Stimulated activated CD8-positive, alpha-beta memory T cell treated with anti-CD3 and anti-CD28 coated beads, Interleukin-15, amount 100 ng/mL, for 24 hours (primary cell): ENCODE measurements at places on chromosomes 6 and 20.

DNA sequence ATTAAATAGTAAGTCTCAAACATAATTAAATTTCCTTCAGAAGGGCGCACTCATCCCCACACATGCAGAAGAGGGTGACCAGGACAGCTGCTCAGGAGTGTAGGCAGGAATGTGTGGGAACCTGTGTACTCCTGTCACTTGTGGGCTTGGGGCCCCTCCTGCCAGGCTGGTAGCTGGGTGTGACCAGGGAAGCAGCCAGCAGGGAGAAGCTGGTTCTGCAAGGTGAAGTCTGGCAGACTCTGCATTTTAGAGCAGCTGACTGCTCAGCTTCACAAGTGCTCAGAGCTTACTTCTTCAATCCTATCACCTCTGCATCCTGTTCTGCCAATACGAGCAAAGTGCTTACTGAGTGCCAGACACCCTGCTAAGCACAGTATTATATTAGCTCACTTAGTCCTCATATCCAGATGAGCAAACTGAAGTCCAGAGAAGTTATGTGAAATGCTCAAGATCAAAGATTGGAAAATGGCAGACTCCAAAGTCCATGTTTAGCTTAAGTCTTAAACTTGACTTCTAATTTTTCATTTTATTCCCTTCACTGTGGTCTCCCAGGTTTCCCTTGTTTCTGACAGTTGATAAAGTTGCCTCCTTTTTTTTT is 27.9 kb downstream of the ELMO2 start:
- no peak for DNase-seq

DNA sequence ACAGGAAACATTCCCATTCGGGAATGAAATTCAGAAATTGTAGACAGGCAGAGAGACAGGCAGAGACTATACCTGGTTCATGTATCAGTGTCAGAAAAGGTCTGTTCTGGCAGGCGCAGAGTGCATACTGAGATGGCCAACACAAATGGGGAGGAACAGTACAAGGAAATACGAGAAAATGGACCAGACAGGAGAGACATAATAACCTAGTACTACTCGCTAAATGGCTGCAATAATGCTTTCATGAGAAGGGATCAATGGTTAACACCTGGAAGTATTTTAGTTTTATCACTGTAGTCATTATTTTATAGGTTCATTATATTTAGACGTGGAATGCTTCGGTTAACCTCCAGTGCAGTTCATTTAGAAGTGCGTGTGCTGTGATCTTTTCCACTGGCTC is 58.9 kb downstream of the CD83 start:
- DNase-seq: no peak

- no peak for DNase-seq
These were observed 52.6 kb downstream of the EFCAB8 start for GRCh38 chr20:32911355-32911754.

GRCh38 chr6:169029861-169030260 is 223.8 kb downstream of the THBS2 start:
- DNase-seq: no peak

GRCh38 chr20:19886661-19887288 is 128.7 kb downstream of the RIN2 start:
- DNase-seq: no peak

DNA sequence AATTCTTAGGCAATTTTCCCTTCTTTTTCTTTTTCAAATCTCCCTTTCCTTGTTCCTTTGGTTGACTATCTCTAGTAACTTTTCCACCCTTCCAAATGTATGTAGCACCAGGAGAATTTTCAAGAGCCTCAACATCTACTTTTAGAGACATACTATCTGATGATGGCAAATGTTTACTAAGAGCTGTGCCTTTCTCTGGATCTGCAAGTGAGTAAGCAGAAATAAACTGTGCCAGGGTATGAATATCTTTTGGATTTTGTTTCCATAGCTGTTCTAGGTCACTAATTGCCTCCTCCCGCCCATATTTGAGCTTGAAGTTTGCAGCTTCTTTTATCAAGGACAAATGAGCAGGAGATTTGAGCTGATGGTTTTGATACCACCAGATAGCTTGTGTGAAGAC is 69.5 kb downstream of the GTF2H5 start:
- DNase-seq: no peak

- DNase-seq: no peak
These were observed 121.3 kb downstream of the SOBP start for GRCh38 chr6:107611094-107611810.

DNA sequence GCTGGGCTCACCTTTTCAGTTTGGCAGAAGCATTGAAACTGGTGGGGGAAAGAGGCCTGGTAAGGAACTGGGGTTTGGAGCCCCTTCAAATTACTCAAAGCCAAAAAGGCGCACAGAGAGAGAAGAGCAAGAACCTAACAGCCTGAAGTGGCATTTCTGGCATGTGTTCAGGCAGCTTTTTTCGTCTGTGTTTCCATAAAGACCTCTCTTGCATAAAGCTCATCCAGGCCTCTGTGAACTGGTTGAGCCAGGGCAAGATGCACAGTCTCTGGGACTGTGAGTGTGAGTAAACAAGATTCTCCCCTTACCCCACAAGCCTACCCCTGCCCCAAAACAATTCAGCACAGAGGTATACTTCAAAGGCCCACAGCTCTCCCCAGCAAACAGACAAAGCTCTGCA is 167.8 kb downstream of the QRSL1 start:
- DNase-seq: no peak

GRCh38 chr20:63574829-63575743 is 1.0 kb upstream of the HELZ2 start:
- DNase-seq: no peak

DNA sequence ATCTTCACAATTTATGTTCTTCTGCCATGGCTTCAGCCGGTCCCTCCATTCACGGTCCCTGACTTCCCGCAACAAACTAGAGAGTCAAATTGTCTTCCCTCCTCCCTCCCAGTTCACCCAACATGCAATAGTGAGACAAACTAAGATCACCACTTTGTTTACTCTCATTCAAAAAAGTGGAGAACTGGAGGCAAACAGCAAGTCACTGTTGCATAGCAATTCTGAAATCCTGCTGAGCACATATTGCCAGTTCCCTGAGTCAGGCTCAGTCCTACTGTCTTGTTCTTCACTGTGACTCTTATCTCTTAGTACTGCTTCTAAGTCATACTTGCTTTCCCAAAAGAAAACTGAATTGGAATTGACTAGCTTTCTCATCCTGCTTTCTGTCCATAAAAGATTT is 287.2 kb upstream of the SASH1 start:
- DNase-seq: no peak

- no peak for DNase-seq
These were observed 11.1 kb upstream of the EYA4 start for GRCh38 chr6:133230052-133230451.

DNA sequence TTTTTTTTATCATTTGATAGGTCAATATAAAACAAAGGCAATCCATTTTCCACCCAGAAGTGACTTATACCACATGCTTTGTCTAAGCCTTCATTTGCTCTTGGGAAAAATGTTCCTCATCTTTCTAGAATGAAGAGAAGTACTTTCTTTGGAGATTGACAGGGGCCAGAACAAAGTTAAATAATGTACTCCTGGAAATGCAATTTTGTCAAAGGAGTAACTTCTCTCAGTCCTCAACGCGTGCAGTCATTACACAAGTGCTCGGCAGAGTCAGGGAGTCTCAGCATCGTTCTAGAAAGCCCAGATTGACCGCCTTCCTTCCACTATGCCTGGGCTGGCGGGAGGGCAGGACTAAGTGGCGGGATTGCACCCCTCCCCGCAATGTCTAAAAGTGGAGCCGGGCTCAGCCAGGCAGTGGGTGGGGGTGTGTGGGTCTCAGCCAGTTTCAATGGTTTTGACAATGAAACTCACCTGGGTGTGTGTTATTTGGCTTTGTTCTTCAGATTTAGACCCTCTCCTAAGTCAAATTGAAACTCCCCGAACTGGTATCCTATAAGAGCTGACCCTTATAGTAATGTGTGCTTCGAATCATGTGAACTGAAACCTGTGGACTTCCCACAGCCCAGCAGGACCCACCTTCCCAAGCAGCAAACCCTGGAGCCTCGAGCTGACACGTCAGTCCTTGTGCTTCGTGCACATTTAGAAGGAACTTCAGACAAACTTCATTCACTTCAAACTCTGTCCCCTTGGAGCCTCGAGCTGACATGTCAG is 63.2 kb upstream of the DUSP22 start:
- no peak for DNase-seq

DNA sequence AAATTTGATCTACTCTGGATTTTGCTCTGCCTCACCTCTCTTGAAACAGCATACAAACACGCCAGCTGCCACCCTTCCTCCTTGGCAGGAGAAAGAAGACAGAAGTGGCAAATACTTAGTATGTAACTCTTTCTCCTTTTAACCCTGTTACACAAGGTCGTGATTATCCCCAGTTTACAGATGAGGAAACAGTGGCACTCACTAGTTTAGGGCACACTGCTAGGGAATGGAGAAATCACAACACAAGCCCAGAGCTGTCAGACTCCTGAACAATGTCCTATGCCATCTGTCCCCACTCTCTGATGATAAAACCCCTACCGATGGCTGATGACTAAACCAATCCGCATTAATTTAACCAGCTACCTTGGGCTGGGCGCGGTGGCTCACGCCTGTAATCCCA is 79.7 kb downstream of the FGD2 start:
- DNase-seq: no peak

DNA sequence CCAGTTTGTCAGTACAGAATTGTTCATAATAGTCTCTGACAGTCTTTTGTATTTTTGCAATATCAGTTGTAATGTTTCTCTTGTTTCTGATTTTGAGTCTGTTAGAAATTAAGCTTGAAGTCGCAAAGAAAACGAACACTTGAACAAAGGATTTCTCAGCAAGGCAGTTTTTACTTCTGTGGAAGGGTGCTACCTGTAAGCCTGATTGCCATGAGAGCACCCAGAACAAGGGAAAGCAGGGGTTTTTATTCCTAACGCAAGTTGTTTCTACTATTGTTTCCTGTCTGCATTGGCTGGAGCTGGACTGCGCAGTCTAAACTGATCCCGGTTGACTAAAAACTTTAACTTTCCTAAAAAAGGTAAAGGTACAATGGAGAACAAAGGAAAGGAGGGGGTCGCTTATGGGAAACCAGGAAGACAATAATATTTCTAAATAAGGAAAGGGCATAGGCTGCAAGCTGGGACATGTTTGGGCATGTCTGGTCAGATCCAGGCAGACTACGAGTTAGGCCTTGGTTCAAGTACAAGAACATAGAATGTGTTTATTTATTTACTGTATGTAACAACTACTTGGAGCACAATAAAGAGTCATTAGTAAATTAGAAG is 28.5 kb downstream of the HLA-B start:
- no peak for DNase-seq

DNA sequence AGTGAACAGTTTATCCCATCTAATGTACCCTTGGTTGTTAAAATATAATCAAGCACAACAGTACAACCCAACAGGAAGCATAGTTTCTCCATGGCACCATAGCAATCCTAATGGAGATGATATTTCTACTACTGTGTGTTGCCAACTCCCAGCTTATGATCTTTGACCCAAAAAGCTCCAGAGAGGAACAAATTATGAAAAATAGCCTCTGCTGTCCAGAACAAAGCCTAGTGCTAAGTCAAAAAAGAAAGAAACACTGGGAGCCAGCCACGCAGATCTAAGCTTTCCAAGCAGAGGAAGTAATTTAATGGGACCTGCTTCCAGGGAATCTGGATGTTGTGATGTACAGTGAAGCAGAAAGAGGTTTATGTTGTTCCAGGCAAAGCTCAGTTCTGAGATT is 52.2 kb upstream of the TASP1 start:
- DNase-seq: no peak

- DNase-seq: no peak
These were observed 9.0 kb downstream of the CST9 start for GRCh38 chr20:23596579-23597250.

DNA sequence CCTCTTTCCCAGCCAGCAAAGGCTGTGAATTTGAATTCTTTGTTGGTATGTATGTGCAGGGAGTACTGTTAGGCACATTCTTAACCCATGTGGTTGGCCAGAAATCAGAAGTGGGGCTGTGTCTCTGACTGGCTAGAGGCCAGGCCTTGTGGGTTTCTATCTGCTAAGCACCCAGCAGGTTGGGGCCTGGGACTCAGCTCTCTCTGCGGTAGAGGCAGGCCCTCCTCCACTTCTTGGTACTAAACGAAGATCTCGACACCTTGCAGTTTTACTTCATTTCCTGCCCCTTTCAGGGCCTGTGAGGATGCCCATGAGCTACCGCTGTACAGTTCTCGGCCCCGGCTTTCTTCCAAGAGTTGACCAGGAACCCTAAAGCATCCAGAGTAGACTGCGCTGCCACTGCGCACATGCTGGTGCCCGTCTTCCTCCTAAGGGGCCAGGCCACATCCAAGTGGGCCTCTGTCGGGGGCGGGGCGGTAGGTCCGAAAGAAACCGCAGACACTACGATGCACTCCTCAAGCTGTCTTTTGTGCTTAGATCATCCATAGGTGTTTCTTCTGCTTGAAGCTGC is 51.1 kb downstream of the TCP11 start:
- no peak for DNase-seq

DNA sequence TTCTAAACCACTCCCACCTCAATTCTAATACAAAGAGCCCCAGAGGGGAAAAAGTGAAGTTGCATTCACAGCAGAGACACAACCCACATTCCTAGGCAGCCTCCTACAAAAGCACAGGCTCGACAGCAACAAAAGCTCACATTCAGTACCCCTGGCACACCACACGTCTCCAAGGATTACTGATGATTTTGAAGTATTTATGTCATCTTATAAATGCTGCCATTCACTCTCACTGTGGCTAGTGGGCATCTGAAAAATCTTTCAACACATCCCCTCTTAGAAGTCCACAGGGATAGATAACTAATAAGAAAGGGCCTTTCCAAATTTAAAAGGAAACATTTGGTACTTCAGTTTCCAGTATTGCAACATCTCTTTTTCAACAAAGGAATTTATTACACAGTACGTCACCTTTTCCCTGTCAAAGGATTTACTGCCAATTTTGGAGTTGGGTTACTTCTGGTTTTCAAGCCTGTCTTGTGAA is 146.7 kb downstream of the TASP1 start:
- DNase-seq: no peak

DNA sequence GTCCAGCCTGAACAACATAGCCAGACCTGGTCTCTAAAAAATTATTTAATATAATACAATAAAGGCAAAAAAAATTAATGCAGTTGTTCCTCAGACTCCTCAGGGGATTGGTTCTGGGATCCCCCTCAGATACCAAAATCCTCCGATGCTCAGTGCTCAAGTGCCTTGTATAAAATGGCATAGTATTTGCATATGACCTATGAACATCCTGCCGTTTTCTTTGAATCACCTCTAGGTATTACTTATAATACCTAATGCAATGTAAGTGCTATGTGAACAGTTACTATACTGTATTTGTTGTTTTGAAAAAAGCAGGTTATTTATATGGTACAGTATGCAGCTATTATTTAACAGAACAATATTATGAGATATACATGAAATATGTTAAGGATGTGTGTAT is 43.3 kb downstream of the RNGTT start:
- no peak for DNase-seq

DNA sequence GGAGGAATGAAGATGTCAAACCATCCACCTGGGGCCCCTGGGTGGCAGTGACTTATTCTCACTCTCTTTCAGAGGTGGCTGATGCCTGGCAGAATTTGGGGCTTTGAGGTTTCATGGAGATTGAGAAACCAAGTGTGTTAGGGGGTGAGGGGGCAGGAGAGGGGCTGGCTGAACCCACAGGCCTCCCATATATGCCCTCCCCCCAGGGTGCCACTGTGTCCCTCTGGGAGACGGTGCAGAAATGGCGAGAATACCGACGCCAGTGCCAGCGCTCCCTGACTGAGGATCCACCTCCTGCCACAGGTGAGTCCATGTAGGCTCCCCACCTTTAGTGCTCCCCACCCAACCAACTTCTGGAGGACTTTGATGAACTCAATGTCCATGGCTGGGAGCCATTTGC is 7.6 kb downstream of the GLP1R start:
- no peak for DNase-seq
